ENCODE measurements at places on chromosomes 13 and 19.

DNA sequence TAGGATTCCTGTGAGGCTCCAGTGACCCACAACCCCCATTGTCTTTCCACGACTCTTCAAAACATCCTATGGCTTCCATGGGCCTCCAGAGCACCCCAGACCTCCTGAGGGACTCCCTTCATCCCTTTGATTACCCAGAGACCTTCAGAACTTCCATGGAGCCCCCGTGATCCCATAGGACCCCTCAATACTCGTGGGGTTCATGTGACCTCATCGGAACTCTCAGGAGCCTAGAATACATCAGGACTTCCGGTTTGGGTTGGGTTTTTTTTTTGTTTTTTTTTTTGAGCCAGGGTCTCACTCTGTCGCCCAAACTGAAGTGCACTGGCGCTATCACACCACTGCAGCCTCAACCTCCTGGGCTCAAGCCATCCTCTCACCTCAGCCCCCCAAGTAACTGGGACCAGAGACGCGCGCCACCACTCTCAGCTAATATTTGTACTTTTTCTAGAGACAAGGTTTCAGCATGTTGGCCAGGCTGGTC is 774 bp downstream of the ALDH16A1 start:
- DNase-seq, result no peak

GRCh38 chr13:51729866-51730553 is 74.0 kb downstream of the DHRS12 start:
- peak; percentile 39 for DNase-seq

DNA sequence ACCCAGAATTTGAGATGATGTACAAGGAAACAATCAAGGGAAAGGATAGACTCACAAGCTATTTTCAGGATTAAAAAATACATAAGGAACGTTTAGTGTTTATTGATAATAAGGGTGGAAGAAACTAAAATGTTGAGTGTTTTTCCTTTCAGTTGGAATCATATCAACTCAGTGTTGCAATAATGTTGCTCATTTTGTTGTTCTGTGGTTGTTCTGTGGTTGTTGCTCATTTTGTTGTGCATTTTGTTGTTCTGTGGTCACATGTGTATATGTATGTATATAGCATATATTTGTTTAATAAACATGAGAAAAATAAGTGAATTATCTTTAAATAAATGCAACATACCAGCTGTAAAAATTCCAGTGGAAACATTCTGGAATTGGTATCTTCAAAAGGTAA is 262.4 kb upstream of the SPRY2 start:
- DNase-seq, result no peak

DNA sequence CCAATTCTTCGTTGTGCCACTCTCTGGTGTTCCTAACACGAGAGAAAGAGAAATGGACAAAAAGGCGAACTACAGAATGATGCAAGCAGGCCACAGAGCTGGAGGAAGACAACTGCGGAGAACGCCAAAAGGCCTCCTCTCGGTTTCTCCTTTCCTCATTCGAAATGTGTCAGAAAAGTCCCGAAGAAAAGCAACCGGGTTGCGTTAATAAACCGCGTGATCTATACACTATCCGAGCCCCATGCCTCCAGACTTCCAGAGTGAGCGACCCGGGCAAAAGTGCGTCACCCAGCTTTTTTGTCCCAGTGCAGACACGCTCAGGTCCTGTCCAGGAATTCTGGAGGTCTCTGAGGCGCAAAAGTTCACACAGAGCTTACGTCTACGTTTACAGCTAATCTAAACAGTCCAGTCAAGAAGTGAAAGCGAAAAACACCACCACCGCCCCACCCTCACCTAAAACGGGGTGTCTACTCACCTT is 413 bp downstream of the N4BP2L2 start:
- DNase-seq, result no peak
